NCI-H446 treated with DMSO at 0.1 percent for 48 hours (cell line): ENCODE measurements at places on chromosomes 4 and X.

DNA sequence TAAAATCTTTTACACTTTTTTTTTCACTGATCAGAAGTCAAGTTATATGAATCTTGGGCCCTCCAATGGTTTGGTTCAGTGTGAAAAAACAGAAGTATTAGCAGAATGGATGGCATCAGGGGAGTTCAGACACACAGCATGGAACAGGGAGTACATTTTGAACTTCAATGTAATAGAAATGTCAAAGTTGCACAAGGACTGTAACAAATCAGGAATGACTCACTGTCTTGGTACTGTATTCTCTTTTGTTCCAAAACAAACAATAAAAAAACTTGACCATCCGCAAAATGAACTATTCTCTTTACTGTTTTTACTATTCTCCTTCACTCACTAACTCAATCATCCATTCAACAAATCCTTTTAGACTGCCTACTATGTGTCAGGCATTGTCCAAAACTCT, 401.0 kb downstream of the FSTL5 start:
- DNase-seq, result no peak

DNA sequence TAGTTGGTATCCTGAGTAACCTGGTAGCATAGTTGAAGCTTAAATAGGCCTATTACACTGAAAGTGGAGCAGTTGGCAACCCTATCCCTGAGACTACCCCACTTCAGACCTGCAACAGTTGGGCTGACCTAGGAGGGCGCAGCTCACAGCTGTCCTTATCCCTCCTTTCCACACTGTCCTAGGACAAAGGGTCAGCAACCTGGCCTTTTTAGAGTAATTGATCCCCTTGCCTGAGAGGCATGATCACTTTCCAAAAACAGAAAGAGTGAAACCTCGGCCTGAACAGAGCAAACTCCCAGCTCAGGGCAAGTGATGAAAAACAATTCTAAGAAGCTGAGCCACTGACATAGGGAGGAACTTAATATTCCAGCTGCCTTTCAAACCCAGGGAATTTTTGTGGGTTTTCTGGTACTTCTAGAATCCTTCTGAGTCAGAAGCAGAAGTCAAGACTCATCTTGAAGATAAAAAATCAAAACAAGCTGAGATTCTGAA, 94.9 kb upstream of the MYOZ2 start:
- DNase-seq, result no peak

DNA sequence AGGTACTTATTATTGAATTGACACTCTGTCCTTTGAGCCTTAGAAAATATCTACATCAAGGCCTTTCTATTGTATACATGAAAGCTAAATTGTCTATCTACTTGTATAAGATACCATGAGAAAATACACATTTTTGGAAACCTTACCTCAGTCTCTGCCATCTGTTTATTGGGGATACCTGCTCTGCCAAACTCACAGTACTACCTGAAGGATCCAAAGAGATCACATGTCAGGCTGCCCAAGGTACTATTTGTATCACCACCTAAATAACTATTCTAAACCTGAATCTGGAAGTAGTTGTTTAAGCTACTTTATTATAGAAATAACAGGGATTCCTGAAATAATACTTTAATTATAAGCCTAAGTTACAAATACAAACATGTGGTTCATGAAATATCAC, 126.2 kb downstream of the PALLD start:
- DNase-seq, result no peak

DNA sequence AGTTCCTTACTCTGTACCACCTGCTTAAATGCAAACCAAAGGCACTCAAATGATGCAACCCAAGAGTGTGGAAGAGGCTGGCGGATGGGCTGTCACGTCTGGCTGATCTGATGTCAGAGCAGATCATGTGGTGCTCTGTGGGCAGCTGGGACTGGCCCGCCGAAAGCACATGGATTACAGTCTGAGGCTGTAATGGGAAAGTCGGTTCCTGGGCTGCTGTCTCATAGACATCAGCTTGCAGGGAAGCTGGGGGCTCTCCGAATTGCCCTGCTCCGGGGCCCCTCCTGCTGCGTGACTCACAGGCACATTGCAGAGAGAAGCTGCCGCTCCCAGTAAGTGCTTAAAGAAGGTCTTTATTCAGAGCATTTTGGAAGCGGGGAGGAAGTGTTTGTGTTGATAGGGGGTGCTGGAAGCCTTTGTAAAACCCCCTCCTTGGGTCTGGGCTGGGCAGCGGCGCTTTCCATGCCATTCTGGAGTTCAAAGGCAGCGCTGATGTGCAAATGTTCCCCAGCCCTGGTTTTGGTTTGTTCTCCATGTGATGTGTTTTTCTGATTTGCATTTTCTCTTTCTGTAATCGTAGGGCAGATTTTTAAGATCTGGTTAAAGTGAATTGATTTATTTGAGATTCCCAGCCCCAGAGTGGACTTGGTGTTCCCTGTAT, 181.1 kb downstream of the LARP7 start:
- DNase-seq, result peak; percentile 83

DNA sequence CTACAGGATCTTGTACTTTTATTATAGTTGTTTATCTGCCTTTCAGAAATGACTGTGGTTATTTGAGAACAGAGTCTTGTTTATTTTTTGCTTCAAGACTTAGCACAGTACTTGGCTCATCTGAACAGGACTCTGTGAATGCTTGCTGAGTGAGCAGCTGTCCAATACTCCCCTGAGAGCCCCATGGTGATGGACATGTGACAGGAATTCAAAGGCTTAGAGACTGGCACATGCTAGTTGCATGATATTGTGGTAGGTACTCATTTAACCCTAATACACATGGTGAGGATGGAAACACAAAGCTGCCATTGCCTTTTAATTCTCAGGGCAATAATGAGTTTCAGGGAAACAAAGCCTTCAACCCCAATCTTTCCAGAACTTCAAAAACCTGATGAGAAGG, 97.3 kb downstream of the GEMIN8 start:
- peak; percentile 2 for DNase-seq

DNA sequence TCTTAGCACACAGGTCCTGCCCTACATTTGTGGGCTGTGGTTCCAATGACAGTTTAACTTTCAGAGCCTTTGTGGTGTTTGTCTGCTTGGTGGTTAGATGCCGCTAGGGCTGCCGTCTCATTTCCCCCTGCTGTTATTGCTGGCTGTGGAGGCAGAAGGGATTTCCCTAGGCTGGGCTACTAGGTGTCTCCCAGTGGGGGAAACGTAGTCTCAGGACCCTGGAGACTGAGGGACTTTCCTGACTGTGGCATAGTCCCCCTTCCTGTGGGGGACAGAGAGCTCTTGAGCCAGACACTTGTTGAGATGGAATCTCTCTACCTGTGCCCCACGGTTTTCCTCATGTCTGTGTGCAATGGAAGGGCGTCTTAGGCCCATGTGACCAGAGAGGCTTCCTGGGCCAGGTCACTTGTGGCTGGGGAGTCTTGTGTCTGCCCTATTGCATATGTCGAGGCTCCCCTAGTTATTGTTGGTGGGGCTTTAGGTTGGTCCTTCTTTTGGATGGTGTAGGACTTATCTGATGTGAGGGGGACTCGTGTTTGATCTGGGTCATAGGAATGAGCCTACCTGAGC, 68.2 kb downstream of the ARHGAP10 start:
- DNase-seq, result no peak

DNA sequence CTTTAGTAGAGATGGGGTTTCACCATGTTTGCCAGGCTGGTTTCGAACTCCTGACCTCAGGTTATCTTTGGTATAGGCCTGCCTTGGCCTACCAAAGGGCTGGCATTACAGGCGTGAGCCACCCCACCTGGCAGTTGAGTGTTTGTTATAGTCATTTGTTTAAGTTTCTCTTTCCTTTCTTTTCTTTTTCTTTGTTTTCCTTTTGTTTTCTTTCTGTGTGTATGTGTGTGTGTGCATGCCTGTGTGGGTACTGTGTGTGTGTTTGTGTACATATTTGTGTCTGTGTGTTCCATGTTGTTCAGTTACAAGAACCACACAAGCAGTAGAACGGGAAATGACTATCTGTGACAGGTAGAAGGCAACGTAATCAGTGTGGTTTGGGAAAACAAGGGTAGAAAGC, 624.9 kb downstream of the FSTL5 start:
- DNase-seq, result no peak

GRCh38 chr4:80228460-80228859, 31.2 kb downstream of the PRDM8 start:
- no peak for DNase-seq

DNA sequence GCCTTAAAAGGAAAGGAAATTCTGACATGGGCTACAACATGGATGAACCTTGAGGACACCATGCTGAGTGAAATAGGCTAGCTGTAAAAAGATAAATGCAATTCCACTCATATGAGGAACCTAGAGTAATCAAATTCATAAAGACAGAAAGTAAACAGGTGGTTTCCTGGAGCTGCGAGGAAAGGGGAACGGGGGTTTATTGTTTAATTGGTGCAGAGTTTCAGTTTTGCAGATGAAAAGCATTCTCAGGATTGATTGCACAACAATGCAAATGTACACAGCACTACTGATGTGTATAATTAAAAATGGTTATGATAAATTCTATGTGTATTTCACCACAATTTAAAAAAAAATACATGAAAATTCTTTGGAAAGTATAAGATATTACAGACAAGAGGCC, 24.0 kb downstream of the PLRG1 start:
- no peak for DNase-seq

- DNase-seq, result no peak
These were observed 120.4 kb upstream of the DUSP21 start for GRCh38 chrX:44723426-44723825.

GRCh38 chr4:127355743-127356142, 277.0 kb upstream of the INTU start:
- peak; percentile 57 for DNase-seq

DNA sequence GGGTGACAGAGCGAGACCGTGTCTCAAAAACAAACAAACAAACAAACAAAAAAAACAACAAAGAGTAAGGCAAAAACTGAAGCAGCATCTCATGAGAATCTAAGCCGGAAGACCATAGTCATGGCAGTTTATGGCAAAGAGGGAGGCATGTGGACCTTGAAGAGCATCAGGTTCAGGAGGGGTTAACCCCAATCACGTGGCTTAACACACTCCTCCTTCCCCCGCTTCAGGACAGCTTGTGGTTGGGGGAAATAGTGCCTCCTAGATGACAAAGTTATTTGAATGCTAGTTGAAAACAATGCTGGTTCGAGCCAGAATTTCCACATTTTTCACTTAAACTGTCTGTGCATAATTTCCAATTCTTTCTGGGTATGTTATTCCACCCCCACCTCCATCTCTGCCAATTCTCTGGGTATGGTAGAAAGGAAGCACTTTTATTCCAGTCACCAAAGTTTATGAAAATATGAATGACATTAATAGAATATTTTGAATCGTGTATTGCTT, 11.7 kb upstream of the MAP7D3 start:
- no peak for DNase-seq

DNA sequence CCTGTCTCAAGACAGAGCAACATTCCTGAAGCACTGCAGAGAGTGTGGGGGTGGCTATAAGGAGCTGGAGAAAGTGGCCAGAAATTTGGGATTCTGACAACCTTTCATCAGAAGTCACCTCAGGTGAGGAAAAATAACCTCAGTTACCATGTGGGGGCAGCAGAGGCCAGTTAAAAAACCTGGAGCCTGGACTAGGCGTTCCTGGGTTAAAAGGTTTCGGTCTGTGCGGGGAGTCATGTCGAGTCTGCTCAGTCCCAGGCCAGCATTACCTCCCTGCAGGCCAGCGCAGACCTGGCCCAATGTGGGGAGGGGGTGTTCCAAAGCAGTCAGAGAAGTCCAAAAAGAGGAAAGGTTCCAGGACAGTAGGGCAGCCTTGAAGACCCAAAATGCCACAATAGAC, 10.9 kb upstream of the NALF2 start:
- DNase-seq, result no peak

- no peak for DNase-seq
These were observed 11.2 kb downstream of the NEK1 start for GRCh38 chr4:169601016-169601771.

DNA sequence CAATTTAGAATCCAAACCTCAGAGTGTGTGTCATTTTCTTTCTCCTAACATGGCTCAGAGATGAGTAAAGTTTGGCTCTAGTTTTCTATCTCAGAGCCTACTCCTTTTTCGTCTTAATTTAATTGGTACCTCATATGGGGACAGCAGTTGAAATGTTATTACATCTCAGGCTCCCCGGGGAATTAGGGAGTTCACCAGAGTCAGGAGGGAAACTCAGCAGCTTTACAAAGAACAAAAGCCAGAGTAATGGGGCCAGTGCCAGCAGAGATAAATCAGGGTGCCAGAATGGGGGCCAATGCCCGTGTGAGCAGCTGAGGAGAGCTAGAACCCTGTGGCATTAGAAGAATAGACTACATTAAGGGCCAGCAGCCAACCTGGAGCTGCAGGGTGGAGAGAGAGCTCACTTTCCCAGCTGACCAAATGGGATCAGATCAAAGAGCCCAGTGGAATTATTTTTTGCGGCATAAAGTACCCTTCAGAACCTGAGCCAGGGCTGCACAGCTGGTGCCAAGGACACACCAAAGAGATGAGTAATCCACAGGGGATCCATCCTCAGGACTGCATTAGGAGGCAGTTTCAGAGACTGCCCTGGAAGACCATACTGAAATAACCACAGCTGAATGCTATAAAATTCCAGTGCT, 207.1 kb upstream of the DKK2 start:
- DNase-seq, result no peak
